Posterior cingulate gyrus (tissue), 11 donors: ENCODE measurements at places on chromosomes 5 and 9.

DNA sequence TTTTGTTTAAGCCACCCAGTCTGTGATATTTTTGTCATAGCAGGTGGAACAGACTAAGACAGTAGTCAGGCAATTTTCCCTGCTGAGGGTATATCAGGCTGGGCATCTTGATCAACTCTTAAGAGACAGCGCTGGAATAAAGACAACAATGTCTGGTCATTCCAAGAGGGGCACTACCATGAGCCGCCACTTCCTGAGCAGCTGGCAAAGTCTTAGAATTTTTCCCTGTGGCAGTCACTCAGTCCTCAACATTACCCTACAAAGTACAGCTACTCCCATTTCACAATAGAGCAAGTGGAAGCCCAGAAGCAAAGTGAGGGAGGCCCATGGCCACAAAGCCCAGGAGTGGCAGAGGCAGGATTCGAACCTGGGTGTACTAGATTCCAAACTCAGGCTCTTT, 74.8 kb downstream of the SH3PXD2B start:
- DNase-seq, result no peak

- no peak for DNase-seq
Measured at GRCh38 chr5:170497311-170498038, 6.3 kb upstream of the KCNIP1 start.

DNA sequence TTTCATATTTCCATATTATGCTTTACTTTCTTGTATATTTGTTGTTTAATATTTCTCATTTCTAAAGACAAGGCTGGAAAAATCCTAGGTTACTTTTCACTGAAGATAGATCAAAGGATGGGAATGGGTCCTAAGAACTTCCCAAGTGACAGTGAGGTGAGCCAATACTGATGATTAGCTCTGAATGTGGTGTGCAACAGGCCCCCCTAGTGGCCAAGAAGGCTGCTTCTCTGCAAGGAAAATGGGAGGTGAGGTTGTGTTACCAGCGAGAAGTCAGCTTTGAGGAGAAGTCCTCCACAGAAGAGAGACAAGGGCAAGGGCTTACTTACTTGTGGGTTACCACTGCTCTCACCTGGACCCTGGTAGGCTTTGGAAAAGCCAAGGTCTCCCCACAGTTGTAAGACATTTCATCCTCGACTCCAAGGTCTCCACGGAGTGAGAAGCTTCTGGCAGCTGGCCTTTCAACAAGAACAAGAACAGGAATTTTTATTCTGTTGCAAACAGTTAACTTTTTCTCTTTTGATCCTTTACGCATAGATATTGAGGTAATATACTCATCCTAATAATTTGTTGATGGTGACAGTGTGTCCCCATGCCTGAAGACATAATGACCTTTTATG, 69.9 kb downstream of the MAMDC2 start:
- no peak for DNase-seq

GRCh38 chr5:11656916-11657315, 247.3 kb downstream of the CTNND2 start:
- DNase-seq, result no peak

- DNase-seq, result no peak
Measured at GRCh38 chr9:109072821-109073435, 46.8 kb downstream of the TMEM245 start.

DNA sequence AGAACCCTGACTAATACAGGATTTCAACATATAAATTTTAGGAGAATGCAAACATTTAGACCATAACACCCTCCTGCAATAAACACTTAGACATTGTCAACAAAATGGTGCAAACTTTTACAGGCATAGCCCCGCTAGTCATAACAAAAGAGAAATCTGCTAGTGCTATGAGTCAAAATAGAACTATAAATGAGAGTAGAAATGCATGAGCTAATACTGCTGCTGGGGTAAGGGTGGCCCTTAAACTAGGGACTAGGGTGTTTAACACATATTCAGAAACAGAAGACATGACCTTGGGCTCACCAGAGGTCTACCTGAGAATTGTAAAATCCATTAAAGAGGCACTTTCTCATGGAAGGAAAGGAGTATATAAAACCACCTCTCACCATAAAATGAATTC, 131.6 kb downstream of the TLR4 start:
- no peak for DNase-seq

DNA sequence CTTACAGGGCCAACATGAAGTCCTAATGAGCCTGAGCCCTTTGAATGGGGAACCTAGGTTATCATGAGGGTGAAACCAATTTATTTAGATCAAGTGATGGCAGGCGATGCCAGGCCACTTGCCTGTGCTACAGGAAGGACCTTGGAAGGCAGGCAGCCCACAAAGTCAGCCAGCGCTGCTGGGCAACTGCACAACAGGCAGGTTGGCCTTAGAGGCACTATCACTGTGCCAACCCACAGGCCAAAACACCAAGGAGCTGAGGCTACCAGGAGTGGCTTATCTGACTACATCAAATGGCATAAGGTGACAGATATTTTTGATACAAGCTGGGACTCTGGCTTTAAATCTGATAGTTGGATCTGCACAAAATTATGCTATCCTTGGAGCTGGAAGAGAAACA, 319.1 kb downstream of the NTRK2 start:
- no peak for DNase-seq

GRCh38 chr5:96659170-96659569, 3.0 kb upstream of the CAST start:
- no peak for DNase-seq

GRCh38 chr5:30195036-30195435, 998.5 kb upstream of the CDH6 start:
- no peak for DNase-seq

DNA sequence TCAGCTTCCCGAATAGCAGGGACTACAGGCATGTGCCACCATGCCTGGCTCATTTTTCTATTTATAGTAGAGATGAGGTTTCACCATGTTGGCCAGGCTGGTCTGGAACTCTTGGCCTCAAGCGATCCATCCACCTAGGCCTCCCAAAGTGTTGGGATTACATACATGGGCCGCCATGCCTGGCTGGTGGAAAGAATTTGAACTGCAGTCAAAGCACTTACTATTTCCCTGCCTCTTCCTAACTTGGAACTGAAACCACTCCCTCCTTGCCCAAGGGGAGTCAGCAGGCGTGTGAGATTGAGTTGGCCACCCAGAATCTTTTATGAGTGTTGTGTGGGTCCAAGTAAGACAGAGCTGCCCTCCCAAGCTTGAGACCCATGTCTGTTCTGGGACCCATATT, 86.1 kb upstream of the PTPN3 start:
- DNase-seq, result no peak

GRCh38 chr5:99023330-99023729, 94.5 kb upstream of the CHD1 start:
- no peak for DNase-seq

GRCh38 chr5:150945486-150945885, 40.7 kb upstream of the ZNF300 start:
- DNase-seq, result no peak

- no peak for DNase-seq
Measured at GRCh38 chr5:135546912-135547311, 11.1 kb upstream of the NEUROG1 start.

DNA sequence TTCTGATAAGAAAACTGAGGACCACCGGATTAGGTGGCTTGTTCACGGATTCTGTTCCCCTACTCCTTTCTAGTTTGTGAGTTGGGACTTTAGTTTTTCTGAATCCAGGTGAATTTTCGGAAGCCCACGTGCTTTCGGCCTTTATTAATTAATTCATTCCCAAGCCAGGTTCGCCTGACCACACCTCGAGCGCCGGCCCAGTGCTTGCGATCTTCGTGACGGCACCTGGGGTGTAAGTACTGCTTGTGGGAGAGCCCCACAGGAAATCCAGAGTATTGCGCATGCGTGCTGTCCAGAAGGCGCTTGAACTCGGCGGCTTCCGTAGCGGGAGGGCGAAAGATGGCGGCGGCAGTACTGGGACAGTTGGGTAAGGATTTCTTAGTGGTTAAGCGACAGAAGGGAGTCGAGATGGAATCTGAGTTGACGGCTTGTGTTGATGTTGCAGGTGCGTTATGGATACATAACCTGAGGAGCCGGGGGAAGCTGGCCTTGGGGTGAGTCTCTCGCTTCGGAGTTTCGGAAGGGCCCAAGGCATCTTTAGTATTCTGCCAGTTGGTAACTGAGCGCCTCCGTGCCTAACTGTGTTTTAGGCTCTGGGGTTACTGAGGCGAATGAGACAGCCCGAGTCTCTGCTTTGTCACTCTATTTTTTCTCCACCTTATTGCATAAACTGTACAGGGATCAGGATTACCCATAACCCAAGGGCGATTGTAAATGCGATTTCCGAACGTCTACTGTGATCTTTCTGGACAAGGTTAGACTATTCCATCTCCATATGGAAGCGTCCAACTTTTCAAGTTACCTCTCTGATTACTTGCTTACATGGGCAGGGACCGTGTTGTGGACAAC, at the start of gene MRPL22:
Gene MRPL22, plus strand, starts transcription at position 302 of the 849 bp plus-strand sequence. Its CDS starts 38 bp downstream, at position 340.
- peak; percentile 82 for DNase-seq

GRCh38 chr5:132070460-132071337, 2.9 kb upstream of the CSF2 start:
- DNase-seq, result no peak

GRCh38 chr9:19199012-19199411, 31.5 kb upstream of the DENND4C start:
- no peak for DNase-seq

DNA sequence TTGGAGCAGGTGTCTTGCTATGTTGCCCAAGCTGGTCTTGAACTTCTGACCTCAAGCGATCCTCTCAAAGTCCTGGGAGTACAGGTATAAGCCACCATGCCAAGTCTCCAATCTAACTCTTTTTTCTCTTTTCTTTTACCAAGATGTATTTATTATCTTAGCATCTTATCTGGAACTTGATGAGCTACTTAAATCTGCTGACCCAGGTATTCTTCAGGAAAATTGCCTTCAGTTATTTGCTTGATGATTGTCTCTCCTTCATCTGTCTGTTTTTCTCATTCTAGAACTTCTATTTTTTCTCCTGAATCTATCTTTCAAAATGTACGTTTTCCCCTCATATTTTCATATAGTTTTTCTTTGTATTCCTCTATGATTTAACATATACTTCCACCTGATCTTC, 158.2 kb upstream of the DMAC1 start:
- DNase-seq, result no peak

DNA sequence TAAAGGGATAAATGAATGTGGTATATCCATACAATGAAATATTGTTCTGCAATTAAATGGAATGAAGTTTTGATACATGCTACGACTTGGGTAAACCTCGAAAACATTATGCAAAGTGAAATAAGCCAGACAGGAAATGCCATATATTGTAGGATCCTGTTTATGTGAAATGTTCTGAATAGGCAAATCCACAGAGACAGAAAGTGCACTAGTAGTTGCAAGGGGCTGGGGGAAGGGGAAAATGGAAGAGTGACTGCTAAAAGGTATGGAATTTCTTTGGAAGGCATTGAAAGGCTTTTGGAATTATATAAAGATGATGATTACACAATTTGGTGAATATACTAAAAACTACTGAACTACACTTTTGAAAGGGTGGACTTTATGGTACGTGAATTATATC, 97.0 kb downstream of the FOXD1 start:
- DNase-seq, result no peak

DNA sequence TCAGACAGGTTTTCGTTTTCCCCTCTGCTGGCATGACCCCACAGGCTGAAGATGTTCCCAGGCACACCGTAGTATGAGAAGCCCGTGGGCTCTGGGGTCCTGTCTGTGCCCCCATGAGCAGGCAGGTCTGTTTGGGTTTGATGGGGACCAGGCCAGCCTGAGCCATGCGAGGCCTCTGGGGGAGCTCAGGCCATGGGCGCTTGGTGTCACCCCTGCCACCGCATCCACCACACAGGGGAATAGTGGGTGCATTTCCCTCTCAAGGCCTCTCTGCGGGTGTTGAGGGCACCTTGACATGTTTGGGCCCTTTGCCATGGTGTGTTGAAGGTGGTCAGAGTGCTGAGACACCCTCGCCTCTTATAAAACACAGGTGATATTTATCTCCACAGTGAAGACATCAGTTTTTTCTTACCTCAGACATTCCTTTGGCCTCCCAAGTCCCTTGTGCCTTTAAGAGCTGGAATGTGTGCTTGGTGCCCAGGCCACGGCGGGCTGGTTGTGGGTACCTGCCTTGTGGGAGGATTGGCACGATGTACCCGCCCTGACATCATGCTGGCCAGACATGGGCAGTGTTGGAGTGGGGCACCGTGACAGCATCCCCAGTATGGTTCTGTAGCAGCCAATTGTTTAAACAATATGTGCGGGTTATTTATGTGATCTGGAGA, 68.3 kb downstream of the WNK2 start:
- peak; percentile 44 for DNase-seq

GRCh38 chr9:100534401-100534800, 43.5 kb upstream of the CAVIN4 start:
- no peak for DNase-seq

DNA sequence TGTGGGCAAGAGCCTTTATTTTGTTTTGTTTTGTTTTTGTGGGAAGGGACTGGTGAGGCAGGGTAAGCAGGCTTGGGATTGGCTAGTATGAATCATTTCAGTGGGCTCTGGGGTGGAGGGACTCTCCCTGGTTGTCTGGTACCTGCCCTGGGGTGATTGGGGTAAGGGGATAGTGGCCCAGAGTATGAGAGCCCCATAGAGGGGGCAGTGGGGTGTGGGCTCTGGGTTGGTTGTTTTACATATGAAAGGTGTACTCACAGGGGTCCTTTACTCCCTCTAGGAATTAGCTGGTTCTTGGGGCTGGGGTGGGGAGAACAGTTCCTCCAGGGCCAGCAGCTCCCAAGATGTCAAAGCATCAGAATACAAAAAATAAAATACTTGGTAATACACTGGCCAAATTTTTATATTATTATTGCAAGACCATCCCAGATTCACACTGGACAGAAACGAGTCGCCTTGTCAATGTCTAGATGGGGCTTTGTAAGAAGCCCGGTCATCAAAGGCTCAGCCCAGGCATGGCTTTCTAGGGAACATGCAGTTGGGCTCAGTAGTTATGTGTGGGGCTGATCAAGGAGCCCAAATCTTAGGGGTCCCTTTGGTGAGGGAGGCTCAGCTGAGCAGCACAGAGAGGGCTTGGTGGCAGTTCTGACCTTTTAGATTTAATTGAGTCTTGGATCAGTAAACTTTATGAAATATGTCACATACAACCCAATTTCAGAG, 190.5 kb downstream of the NXNL2 start:
- no peak for DNase-seq

DNA sequence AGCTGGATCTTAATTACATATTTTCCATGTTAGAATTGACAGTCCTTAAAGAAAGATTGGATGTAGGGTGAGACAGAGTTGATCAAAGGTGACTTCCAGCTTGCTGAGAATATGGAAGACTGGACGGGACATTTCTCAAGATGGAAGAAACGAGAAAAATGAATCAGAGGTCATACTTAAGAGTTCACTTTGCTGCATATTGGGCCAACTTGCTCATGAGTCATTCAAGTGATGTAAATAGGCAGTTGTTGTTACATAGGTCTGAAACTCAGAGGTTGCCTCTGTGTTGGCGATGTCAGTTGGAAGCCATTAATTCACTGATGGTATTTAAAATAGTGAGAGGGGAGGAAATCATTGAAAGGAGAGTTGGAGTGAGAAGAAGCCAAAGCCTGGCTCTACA, 132.8 kb downstream of the CD180 start:
- no peak for DNase-seq
